ENCODE measurements at places on chromosomes 7 and 10.

GRCh38 chr10:127451628-127452027 is 97.5 kb upstream of the NPS start:
- no peak for DNase-seq

GRCh38 chr10:43036481-43037428 is 40.1 kb upstream of the RET start:
- no peak for DNase-seq

DNA sequence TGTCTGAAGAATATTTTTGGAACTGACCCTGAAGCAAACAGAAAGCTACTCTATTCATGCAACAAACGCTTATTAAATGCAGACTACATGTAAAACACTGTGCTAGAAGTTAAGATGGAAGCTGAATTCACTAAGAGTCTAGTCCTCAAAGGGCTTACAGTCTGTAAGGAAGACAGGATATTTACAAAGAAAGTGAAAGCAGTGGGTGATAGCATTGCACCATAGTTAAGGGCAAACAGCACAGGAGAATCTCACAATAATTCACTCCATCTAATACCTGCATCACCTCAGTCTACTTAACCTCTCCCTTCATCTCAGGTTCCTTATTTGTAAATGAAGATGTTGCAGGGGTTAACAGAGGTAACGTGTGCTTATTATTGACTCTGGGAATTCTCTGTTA is 360.0 kb upstream of the AOAH start:
- DNase-seq: no peak

DNA sequence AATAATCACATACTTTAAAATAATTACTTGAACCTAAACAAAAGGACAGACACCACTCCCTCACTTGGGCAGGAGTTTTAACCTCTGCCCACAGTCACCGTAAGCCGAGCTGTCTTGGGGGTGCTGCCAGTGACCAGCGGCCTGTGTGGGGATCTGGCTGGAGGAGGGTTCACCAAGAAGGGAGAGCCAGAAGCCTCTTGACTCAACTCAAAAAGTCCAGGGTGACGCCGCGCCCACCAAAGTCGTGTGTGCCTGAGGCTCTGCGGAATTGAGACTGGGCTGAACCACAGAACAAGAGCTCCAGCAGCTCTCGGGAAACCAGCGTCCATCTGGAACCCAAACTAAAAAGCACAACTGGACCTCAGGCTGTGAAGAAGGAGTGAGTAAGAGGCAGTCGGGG is 35.8 kb downstream of the ZFAND2A start:
- no peak for DNase-seq

GRCh38 chr7:18976715-18977471 is 140.5 kb downstream of the TWIST1 start:
- no peak for DNase-seq

DNA sequence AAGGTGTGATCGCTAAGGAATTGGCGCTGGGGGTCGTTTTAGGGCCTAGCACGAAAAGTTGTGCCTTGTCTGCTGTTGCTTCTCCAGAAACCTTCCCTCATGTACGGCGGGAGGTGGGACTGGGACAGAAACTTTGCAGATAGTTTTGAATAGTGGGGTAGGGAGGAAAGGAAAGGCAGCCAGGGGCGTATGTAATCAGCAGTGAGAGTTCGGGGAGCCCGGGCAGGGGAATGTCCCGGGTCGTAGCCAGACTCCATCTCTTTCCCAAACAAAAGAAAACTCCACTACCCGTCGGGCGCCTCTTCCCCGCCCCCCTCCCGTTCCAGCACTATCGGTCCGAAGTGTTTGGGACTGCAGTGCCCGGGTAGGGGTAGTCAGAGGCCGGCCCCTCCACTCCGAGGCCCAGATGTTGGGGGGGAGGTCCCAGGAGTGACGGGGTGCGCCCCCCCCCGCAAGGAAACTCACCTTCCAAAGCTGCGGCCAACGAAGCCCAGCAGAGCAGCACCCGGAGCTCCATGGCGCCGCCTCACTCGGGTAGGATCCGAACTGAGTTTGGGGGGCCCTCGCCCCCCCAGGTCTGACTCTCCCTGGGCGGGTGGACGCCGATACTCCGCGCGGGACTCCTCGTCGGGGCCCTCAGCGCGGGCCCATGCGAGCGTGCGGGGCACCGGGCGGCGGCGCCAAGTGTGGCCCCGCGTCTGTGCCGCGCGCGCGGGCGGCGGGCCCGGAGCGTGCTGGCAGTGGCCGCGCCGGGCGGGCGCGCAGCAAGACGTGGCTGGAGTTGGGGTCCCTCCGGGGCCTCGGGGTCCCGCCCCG is 601 bp downstream of the EPHB4 start:
- no peak for DNase-seq

GRCh38 chr7:78090616-78091015 is 292.0 kb downstream of the PHTF2 start:
- no peak for DNase-seq

- DNase-seq: no peak
These were observed 50.1 kb downstream of the PLEKHS1 start for GRCh38 chr10:113801569-113801968.

GRCh38 chr7:41880107-41880506 is 177.2 kb upstream of the INHBA start:
- DNase-seq: no peak

- DNase-seq: no peak
These were observed 128.4 kb upstream of the ZNF746 start for GRCh38 chr7:149625947-149626392.

- no peak for DNase-seq
These were observed 35.1 kb upstream of the COBL start for GRCh38 chr7:51351661-51352060.

DNA sequence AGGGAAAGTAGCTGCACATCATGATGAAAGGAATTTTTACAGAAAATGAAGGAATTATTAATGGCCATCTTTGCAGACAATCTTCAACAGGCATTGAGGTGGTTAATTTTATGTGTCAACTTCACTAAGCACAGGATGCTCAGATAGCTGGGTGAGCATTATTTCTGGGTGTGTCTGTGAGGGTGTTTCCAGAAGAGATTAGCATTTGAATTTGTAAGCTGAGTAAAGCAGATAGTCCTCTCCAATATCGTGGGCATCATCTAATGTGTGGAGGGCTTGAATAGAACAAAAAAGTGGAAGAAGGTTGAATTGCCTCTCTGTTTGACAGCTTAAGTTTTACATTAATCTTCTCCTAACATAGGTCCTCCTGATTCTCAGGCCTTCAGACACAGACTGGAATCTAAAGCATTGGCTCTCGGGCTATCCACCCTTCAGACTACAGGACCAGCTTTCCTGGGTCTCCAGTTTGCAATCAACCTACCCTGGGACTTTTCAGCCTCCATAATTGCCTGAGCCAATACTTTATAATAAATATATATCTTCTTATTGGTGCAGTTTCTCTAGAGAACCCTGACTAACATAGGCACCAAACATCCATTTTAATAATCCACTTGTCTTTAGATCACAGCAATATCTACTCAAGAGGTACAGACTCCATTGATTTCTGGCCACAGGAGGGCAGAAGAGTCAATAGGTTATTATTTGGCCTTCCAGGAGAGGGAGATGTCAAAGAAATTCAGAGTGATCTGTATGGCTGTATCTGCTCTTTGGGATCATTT is 10.5 kb upstream of the CRPPA start:
- DNase-seq: no peak

DNA sequence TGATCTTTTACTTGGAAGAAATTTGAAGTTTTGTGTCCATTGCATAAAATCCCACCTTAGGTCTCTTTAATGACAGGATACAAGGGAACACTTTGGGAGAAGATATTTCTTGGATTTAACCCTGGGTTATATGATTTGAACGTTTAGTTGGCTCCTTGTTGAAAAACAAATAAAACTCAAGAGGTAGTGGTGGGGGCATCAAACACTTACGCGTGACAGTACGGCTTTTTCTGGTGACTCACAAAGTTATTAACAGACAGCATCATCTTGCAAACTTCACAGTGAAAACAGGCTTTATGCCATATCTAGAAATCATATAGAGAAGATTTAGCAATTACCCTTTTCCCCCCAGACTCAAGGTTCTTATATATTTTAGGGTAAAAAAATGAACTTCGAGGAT is 699 bp downstream of the NRAP start:
- no peak for DNase-seq

- no peak for DNase-seq
These were observed 51.6 kb downstream of the TES start for GRCh38 chr7:116261904-116262303.

DNA sequence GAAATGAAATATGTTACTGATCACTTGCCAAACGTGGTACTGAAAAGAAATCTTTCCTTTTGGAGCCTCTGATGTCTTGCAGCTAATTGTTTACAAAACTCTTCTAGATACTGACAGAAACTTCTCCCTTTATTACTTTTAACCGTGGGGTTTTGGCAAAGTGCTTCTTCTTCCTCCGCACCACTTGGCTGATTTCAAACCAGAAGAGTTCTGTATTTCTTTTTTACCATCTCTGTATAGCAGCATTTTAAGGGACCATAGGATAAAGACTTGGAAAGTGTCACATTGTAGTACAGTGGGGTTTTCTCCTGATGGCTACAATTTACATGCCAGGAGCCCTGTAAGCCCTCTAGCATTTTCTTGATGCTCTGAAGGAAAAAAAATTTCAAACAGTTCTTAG is 21.9 kb upstream of the CREB5 start:
- no peak for DNase-seq

- no peak for DNase-seq
These were observed 155.5 kb downstream of the COBL start for GRCh38 chr7:51160990-51161615.

- DNase-seq: no peak
These were observed 112.8 kb downstream of the CACNA2D1 start for GRCh38 chr7:82330706-82331215.

GRCh38 chr10:71877821-71878220 is 26.8 kb upstream of the PSAP start:
- DNase-seq: no peak

DNA sequence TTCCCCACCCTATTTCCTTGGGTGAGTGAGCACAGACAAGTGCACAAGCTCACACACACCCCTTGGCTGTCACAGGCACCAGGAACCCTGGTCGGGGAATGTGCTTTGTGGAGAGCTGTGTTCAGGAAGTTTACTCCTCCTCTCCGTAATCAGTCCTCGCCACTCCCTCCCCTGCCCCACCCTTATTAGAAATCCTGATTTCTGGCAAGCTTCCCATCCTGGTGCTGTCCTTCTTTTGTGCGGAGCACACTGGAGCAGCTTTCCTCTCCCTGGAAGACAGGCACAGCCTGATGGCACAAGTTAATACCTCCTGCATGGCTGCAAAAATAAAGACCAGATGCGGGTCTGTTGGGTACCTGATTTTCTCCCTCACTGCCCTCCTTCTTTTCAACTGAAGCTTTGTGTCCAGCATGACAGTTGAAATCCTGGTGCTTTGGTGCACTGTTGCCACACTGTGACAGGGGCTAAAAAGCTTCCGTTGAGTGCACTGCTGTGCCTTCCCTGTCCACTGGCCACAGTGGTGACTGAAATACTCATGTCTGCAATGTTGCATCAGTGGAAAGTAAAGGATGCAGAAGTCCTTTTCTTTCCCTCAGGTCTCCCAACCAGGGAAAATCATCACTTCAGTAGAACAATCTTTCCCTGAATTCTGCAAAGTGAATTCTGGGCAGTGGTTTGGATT is 55.0 kb downstream of the LRRC4 start:
- no peak for DNase-seq

GRCh38 chr10:69123306-69123746 is 652 bp upstream of the VPS26A start:
- DNase-seq: no peak

DNA sequence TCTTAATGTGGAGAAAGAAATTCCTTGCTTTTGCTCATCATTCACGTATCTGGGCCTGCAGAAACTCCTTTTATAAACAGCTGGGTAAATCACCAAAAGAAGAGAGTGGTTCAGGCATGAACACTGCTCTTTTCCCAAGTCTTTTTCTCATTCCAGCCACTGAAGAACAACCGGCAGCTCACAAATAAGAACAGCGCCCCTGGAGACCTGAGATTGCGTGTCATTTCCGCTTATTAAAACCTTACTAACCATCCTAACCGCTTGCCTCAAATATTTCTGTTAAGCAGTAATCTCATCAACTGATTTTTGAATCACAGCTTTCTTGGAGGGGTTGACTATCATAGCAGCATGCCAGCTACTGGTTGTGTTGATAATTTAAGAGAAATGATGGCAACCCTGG is 213.0 kb upstream of the PLXNA4 start:
- DNase-seq: no peak

- no peak for DNase-seq
These were observed 157.9 kb upstream of the CSTF2T start for GRCh38 chr10:51857305-51857704.

GRCh38 chr7:2034291-2035201 is 198.2 kb downstream of the MAD1L1 start:
- no peak for DNase-seq

DNA sequence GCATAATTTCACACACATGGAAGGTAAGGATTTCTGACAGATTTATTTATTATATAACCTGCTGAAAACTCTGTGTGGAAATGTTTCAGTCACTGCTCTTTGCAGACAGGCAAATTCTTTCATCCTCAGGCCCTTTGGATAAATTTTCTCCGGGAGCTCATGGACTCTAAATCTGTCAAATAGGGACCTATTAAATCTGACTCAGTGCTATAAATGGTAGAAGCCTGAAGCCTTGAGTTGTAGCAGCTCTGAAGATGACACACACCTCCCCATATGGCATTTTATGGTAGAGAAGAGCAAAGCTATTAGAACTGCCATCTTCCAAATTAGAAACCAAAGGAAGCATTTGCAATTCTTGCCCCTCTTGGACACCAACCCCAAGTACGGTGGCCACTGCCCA is 808.7 kb downstream of the XPNPEP1 start:
- no peak for DNase-seq

GRCh38 chr7:1882451-1882850 is 212.4 kb downstream of the ELFN1 start:
- DNase-seq: no peak

DNA sequence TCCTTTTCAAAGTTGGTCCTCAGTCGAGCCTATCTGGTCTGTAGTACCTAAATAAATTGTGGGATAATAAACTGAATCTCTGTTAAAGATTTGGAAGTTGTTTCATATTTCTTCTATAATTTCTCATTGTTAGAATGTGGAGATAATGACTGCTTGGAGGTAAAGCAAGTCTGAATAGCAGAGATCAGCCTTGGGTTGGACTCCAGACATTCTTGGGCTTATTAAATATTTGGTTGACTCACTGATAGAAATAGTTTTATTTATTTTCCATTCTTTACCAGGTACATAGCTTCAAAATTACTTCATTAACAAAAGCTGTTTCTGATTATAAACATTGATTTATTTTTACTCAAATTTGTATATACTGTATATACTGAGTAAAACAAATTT is 34.3 kb downstream of the TPST1 start:
- no peak for DNase-seq

DNA sequence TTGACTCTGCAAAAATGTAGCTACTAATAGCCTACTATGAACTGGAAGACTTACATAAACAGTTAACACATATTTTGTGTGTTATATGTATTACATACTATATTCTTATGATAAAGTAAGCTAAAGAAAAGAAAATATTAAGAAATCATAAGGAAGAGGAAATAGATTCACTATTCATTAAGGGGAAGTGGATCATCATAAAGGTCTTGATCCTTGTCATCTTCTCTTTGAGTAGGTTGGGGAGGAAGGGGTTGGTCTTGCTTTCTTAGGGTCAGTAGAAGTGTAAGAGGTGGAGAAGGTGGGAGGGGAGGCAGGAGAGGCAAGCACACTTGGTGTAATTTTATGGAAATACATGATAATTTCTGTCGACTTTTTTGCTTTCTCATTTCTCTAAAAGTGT is 81.3 kb downstream of the NAMPT start:
- no peak for DNase-seq

- no peak for DNase-seq
These were observed 314.1 kb upstream of the SP4 start for GRCh38 chr7:21113609-21114415.

All from esophagus squamous epithelium (tissue), 5 donors.